Sigmoid colon (tissue), 7 donors: ENCODE measurements at places on chromosomes 11 and 22. TPM values are rescaled to one million over a fixed set of nuclear protein-coding genes. Genes with fewer than 3 reads are reported as not detected.

GRCh38 chr11:63761188-63761587, 7.4 kb downstream of the ZFTA start:
- H3K27me3 ChIP-seq: no peaks in the 10 kb centered on the region
- H3K4me1 ChIP-seq: peaks cover 49% of the 10 kb centered on the region
- H3K36me3 ChIP-seq: no peaks in the 10 kb centered on the region
- H3K4me3 ChIP-seq: no peak overlapping the region
- DNase-seq: no peak

PDE3B gene
- 132 TPM for total RNA-seq

DNA sequence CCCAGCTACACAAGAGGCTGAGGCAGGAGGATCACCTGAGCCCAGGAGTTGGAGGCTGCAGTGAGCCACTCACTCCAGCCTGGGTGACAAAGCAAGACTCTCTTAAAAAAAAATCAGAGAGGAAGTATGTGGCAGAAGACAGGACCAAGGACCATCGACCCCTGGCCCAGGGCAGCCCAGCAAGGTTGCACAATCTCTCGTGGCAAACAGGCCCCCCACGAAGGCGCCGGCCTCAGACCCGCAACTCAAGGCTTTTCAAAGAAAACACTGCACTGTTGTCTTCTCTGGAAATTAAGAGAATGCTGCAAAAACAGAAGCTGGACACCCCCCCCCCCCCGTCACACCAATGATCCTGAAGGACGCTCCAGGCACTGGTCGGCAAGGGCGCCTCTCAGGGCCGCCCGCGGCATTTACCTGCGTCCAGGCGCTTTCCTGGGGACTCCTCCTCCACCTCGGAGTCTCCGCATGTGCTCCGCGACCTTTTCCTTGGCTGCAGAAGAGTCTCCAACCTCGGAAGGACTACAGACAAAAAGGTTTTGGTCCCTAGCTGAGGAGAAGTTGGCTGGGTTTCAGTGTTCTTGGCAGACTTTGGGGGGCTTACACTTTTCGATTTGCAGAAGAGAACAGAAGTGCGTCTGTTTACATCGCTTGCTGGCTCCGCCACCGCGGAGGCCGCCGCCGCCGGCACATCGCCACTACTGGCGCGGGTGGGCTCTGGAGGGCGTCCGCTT, 40.5 kb downstream of the BRD1 start:
- H3K36me3 ChIP-seq: peaks cover 34% of the 10 kb centered on the region
- peaks cover 71% of the 10 kb centered on the region for H3K4me1 ChIP-seq
- DNase-seq: no peak
- H3K27me3 ChIP-seq: no peaks in the 10 kb centered on the region

DNA sequence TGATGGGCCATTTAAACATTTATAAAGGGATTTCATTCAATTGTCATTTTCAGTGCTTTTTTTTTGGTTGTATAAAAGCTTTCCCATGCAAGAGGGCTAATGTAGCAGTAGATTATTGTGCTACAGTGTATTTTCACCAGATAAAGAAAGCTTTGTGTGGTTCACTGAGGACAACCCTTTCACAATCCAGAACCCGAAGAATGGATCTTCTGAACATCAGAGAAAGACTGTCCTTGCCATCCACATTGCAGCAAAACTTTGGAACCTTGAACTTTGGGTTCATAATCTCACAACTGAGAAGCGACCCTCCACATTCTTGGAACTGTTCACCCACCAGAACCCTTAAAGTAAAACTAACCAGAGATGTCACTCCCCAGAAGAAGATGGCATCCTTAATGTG, 9.3 kb downstream of the APOBEC3H start:
- no peaks in the 10 kb centered on the region for H3K4me1 ChIP-seq
- H3K27me3 ChIP-seq: no peaks in the 10 kb centered on the region
- H3K4me3 ChIP-seq: no peak overlapping the region
- H3K36me3 ChIP-seq: no peaks in the 10 kb centered on the region
- no peak for DNase-seq

GRCh38 chr11:7251487-7251835, 243 bp upstream of the SYT9 start:
- H3K4me1 ChIP-seq: peaks cover 13% of the 10 kb centered on the region
- H3K36me3 ChIP-seq: no peaks in the 10 kb centered on the region
- no peaks in the 10 kb centered on the region for H3K27me3 ChIP-seq
- no peak overlapping the region for H3K27ac ChIP-seq
- peak overlapping the region; percentile 41 for H3K4me3 ChIP-seq
- DNase-seq: no peak

DNA sequence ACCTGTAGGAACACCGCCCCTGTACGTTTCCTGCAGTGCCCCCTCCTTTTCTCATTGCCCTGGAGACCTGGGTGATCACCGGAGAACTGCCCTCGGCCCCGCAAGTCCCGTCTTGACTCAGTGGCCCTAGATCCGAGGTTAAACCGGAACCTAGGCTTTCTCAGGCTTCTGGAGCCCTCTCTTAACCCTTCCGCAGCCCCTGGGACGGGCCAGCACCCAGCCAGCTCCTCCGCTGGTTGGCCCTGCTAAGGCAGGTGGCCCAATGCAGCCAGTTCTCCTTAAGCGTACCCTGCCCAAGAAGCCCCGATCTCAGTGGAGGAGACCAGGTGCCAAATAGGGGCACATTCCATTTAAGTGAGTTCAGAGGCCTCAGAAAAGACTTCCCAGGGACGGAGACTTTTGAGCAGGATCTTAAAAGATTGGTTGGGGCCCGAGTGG, 776 bp downstream of the NLRX1 start:
- peak; percentile 72 for DNase-seq
- no peaks in the 10 kb centered on the region for H3K27me3 ChIP-seq
- peaks cover 5% of the 10 kb centered on the region for H3K4me1 ChIP-seq
- no peaks in the 10 kb centered on the region for H3K36me3 ChIP-seq

DNA sequence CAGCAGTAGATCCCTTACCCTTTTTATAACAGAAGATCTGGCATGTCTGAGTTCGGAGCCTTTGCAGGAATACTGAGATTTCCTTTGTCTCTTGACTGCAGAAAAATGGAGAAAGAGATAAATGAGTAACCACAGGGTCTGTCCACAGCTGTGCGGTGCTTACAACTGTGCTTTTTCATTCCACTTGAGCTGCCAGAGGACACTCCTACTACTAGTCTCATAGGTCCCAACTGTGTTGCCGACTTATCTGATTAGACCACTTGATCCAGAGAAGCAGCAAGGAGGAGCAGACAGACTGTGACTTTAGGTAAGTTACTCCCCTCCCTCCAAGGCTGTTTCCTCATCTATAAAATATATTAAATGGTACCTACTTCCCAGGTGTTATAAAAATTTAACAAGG, 17.5 kb downstream of the FAM227A start:
- no peak overlapping the region for H3K27ac ChIP-seq
- no peak for DNase-seq
- H3K4me3 ChIP-seq: no peak overlapping the region
- no peaks in the 10 kb centered on the region for H3K4me1 ChIP-seq

- no peak for DNase-seq
- no peak overlapping the region for H3K27ac ChIP-seq
- no peaks in the 10 kb centered on the region for H3K27me3 ChIP-seq
- H3K4me3 ChIP-seq: no peak overlapping the region
- H3K4me1 ChIP-seq: peaks cover 46% of the 10 kb centered on the region
Observed at GRCh38 chr22:28949788-28950187, 66.4 kb downstream of the ZNRF3 start.

GRCh38 chr22:25942856-25943411, 200.9 kb downstream of the MYO18B start:
- no peak for DNase-seq
- H3K27ac ChIP-seq: no peak overlapping the region
- H3K4me3 ChIP-seq: no peak overlapping the region
- no peaks in the 10 kb centered on the region for H3K4me1 ChIP-seq
- no peaks in the 10 kb centered on the region for H3K27me3 ChIP-seq

VWCE gene
- 0.49 TPM for total RNA-seq

- no peak overlapping the region for H3K4me3 ChIP-seq
- H3K36me3 ChIP-seq: peaks cover 60% of the 10 kb centered on the region
- DNase-seq: no peak
- H3K27me3 ChIP-seq: no peaks in the 10 kb centered on the region
- peak overlapping the region; percentile 61 for H3K27ac ChIP-seq
Observed at GRCh38 chr22:23270798-23271596, 90.7 kb downstream of the BCR start.

- H3K36me3 ChIP-seq: no peaks in the 10 kb centered on the region
- H3K27me3 ChIP-seq: no peaks in the 10 kb centered on the region
- no peak for DNase-seq
- H3K4me1 ChIP-seq: peaks cover 6% of the 10 kb centered on the region
Observed at GRCh38 chr22:50141462-50141861, 29.1 kb upstream of the PANX2 start.

RTN4RL2 gene
- 0.66 TPM for total RNA-seq

GRAP2 gene
- 1.8 TPM for total RNA-seq

- H3K36me3 ChIP-seq: no peaks in the 10 kb centered on the region
- no peaks in the 10 kb centered on the region for H3K4me1 ChIP-seq
- no peak for DNase-seq
- no peak overlapping the region for H3K4me3 ChIP-seq
Observed at GRCh38 chr11:1623716-1624115, 1.8 kb upstream of the KRTAP5-4 start.

LARGE2 gene
- total RNA-seq: not detected

DNA sequence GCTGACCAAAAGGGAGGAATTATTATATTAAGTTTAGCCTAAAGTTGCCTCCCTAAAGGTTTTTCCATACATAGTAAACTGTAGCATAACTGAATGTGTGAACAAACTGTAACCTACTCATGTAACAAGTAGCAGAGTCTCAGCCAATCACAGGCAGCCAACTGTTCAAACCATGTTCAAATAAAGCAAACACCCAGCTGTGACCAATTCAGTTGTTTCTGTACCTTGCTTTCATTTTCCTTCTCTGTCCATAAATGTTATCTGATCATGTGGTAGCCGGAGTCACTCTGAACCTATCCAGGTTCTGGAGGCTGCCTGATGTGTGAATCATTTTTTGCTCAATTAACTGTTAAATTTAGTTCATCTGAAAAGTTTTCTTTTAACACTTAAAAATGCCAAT, 373.5 kb downstream of the GUCY1A2 start:
- H3K4me3 ChIP-seq: no peak overlapping the region
- no peak for DNase-seq
- no peak overlapping the region for H3K27ac ChIP-seq
- H3K36me3 ChIP-seq: no peaks in the 10 kb centered on the region
- no peaks in the 10 kb centered on the region for H3K27me3 ChIP-seq
- no peaks in the 10 kb centered on the region for H3K4me1 ChIP-seq

GRCh38 chr11:128884703-128885338, 6.3 kb upstream of the KCNJ5 start:
- H3K36me3 ChIP-seq: no peaks in the 10 kb centered on the region
- peak; percentile 72 for DNase-seq
- no peak overlapping the region for H3K27ac ChIP-seq
- no peak overlapping the region for H3K4me3 ChIP-seq

OR4C16 gene
- total RNA-seq: not detected

MYBPC3 gene
- not detected for total RNA-seq

RAD9A gene
- 17.3 TPM for total RNA-seq

DNA sequence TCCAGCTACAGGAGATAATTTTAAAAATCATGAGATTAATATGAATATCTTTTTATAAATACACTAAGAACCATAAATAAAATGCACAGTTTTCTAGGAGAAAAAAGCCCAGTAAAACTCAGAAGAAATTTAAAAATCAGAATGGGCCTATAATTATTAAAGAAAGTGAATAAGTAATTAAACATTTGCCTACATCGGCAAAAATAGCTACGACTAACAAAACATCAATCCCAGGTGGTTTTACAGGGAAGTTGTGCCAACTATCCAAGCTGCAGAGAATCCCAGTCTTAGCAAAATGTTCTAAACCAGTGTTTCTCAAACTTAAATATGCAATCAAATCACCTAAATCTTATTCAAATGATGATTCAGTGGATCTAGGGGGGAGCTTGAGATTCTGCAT, 180.0 kb downstream of the TRIM29 start:
- no peak overlapping the region for H3K4me3 ChIP-seq
- H3K27me3 ChIP-seq: peaks cover 3% of the 10 kb centered on the region
- no peaks in the 10 kb centered on the region for H3K4me1 ChIP-seq
- H3K36me3 ChIP-seq: no peaks in the 10 kb centered on the region
- H3K27ac ChIP-seq: no peak overlapping the region

GRCh38 chr22:41501209-41501608, 32.3 kb downstream of the ACO2 start:
- no peak overlapping the region for H3K4me3 ChIP-seq
- no peak overlapping the region for H3K27ac ChIP-seq
- DNase-seq: no peak

CRYBA4 gene
- not detected for total RNA-seq

DNA sequence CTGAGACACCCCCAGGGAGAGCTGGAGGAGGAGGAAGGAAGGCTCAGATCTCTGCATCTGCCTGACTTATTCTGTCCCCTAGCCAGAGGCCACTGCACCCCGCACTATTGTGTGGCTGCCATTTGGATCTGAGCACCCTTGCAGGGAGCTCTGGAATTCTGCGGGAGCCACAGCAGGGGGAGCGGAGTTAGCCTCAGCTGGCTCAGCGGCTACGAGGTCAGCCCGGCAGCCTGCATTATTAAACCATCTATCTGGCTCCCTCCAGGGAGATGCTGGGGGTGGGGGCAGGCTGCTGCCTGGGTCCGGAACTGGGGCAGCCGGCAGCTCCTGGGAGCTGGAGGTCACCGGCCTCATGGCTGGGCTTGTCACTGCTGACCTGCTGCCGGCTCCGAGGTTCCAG, 6.5 kb upstream of the ELFN2 start:
- no peak overlapping the region for H3K4me3 ChIP-seq
- peaks cover 52% of the 10 kb centered on the region for H3K27me3 ChIP-seq
- no peaks in the 10 kb centered on the region for H3K4me1 ChIP-seq
- DNase-seq: no peak
- H3K36me3 ChIP-seq: no peaks in the 10 kb centered on the region

- no peaks in the 10 kb centered on the region for H3K27me3 ChIP-seq
- no peak overlapping the region for H3K4me3 ChIP-seq
- no peaks in the 10 kb centered on the region for H3K36me3 ChIP-seq
- no peak overlapping the region for H3K27ac ChIP-seq
Observed at GRCh38 chr11:28528217-28528616, 420.0 kb downstream of the METTL15 start.

SYT7 gene
- 0.66 TPM for total RNA-seq

ST14 gene
- 2.5 TPM for total RNA-seq

DNA sequence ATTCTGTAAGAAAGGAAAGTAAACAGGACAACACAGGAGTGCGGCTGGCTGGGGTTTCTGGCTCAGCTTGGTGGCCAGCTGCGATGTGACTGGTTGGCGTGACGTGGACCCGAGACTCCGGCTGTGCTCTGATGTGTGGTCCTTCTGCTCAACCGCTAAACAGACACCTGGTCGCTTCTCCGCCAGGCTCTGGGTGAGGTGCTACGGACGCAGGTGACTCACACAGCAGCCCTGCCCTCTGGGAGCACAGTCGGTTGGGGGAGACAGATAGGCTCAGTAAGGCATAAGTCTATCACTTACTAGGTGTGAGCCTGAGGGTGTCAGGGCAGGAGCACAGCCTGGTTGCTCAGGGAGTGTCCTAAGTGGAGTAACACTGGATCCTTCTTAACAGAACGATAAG, 8.2 kb downstream of the RTL6 start:
- H3K27ac ChIP-seq: no peak overlapping the region
- H3K27me3 ChIP-seq: no peaks in the 10 kb centered on the region

DNA sequence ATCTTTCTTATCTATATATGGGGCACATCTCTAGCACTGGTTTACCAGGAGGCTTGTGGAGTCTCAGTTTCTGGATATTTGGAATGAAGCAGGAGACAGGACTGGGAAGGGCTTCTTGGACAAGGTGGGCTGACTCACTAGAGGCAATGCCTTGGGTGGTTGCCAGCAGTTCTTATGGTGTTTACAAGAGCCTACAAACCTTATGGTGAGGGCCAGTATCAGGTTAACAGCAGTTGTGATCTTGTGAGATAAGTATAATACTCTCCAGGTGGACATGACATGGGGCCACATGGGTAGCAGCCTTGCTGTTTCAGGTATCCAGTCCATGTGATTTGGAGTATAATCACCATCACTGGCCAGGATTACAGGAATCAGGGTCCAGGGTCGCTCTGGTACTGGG, 10.2 kb downstream of the FUT4 start:
- peaks cover 19% of the 10 kb centered on the region for H3K4me1 ChIP-seq
- no peaks in the 10 kb centered on the region for H3K36me3 ChIP-seq
- H3K4me3 ChIP-seq: no peak overlapping the region
- DNase-seq: no peak
- no peaks in the 10 kb centered on the region for H3K27me3 ChIP-seq
